ENCODE measurements at places on chromosomes 7 and 10.

GRCh38 chr10:51815723-51816122 is 116.3 kb upstream of the CSTF2T start:
- no peak for DNase-seq

- DNase-seq = no peak
These were observed 176.7 kb downstream of the EMX2 start for GRCh38 chr10:117718986-117719920.

DNA sequence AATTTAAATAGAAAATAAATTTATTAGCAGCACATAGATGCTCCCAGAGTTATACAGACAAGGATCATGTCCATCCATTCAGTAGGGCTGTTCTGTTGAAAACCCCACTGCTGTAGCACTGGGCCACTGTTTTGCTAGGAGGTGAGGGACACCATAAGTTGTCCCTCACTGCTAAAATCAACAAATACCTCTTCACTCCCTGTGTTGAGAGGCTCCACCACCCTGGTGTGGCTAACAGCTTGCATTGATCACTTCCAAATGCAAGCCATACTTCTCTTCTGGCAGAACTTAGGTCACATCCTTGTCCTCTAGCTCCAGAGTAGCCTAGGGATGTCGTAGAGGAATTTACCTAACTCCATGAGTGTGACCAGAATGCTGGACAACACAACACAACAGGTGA is 55.4 kb downstream of the MDFIC start:
- no peak for DNase-seq

DNA sequence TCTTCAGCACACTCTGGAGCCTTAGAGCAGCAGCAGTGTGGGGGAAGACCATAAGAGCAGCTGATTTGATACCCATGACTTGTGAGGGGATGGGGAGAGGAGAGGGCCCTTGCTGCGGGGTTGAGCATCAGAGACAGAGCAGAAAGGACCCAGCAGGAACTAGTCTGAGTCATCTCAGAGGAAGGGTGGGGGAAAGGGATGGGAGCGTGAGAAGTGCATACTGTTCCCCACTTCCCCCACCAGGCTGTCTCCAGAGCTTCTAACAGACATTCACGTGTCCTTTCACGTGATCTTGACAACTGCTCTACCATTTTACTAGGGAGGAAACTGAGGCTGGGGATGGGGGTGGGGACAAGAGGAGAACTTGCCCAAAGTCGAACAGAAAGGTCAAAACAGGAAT is 38.7 kb downstream of the FAM241B start:
- no peak for DNase-seq

DNA sequence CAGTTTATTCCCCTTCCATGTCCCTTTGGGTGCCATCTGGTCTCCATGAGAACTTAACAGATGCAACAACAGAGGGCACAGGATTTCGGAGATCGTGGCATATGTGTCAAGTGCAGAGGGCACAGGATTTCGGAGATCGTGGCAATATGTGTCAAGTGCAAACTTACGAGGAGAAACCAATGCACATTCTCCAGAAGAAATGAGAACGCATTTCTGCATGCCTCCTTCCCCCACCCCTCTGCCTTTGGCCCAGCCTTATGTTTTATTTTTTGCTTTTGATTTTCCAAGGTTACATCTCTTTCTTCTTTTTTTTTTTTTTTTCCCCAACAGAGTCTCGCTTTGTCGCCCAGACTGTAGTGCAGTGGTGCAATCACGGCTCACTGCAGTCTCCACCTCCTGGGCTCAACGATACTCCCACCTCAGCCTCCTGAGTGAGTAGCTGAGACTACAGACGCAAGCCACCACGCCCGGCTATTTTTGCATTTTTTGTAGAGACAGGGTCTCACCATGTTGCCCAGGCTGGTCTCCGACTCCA is 586 bp upstream of the ANKRD26 start:
- no peak for DNase-seq

DNA sequence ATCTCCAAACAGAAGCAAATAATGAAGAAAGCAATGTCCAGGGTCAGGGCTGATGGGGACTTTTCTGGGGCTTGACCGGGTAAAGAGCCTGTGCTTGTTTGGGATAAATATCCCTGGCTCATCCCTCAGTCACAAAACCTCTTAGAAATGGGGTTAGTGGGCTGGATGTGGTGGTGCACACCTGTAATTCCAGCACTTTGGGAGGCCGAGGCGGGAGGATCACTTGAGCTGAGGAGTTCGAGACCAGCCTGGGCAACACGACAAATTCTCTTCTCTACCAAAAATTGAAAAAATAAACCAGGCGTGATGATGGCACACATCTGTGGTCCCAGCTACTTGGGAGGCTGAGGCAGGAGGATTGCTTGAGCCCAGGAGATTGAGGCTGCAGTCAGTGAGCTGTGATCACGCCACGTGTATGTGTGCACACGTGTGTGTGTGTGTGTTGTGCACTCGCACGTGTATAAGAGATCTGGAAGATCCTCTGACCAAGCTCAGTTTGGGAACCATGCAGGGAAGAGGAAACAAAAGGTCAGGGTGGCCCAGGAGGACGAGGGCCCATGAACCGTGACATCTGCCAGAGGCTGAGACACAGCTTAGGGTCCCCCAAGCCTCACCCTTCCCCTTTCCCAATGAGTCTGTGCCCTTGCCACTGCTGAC is 258.6 kb downstream of the TEX36 start:
- no peak for DNase-seq

DNA sequence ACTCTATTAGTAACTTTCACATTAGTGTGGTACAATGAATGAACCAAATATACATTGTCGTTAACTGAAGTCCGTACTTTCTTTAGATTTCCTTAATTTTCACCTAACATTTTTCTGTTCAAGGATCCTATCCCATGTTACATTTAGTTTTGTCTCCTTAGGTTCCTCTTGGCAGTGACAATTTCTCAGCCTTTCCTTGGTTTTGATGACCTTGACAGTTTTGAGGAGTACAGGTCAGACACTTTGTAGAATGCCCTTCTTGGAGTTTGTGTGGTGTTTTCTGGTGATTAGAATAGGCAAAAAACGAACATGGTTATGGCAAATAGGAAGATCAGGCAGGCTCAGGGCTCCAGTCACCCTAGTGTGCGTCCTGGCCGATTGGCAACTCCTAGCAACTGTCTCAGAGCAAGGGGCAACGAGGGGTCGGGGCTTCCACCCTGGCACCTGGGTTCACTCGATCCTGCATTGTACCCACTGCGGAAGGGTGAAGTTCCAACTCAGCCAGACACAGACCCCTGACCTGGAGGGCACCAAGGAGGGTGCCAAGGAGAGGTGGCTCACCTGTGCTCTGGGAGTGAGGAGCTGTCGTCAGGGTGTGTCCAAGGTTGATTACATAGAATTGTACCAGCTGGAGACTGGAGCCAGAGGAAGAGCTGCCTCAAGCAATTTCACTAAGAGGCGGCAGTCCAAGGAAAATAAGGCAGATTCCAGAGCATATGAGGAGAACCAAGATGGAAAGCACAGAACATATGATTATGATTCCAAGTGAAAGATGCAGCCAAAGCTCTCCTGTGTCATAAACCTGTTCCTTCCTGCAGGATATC is 37.5 kb downstream of the PAPSS2 start:
- DNase-seq = no peak

DNA sequence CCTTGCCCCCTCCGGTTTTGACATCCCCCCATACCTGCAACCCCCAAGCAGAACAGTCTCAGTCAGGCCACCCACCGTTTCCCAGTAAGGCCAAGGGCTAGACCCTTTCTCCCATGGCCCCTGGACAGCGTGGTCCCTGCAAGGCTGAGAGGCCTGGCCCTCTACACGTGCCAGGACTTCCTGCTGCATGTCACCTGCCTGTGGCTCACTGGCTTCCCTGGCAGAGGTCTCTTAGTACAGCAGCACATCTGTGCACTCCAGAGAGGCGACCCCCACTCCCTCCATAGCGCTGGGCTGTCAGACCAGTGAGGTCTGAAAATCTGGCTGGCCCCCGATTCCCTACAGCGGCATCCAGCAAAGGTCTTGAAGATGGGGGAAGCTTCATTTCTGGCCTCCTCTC is 26.4 kb upstream of the JAKMIP3 start:
- no peak for DNase-seq

DNA sequence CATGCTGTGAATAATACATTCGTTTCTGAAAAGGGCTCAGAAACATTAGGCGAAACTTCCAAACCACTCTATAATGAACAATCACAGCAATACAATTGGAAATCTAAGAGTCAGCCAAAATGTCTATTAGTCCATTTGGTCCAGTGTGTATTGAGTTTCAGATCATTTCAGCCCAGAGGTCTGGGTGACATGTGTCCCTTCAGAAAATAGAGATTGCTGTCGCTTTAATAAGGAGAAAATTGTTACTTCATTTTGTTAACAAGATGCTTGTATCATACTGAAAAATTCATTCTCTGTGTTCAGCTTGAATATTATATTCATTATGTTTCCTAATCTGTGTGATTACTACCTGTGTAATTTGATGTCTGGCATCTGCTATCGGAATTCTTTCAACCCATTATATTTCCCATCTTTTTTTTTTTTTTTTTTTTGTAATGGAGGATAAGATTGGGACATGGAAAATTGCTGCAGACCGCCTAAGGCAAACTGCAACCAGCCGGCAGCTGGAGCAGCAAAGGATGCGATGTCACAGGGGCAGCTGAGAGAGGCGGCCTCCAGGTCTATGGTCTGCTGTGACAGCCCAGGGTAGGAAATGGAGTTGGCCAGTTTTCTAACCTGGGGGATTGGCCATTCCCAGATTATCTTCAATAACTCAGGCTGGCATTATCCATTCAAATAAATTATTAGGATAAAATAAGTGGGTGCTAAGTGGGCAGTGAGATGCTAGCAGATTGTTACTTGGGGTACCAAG is 170.9 kb upstream of the NPVF start:
- no peak for DNase-seq

DNA sequence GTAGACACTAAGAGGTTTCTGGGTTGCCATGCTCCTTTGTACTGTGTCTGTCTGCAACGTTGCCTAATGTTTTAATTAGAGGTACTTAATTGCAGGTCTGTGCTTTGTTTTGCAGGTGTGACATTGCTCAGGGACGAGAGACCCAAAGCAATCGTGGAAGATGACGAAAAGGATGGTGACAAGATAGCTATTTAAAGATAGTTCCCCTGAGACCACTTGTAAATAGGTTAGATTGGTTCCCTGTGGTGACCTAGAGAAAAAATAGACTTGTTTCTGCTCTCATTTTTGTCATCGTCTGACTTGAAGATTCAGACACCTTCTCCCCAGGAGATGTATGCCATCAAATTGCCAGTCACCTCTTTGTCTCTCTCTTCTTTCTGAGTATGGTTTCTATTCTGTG is 20.1 kb downstream of the PPP1R17 start:
- DNase-seq = no peak

- no peak for DNase-seq
These were observed 29.4 kb downstream of the VKORC1L1 start for GRCh38 chr7:65902306-65902705.

DNA sequence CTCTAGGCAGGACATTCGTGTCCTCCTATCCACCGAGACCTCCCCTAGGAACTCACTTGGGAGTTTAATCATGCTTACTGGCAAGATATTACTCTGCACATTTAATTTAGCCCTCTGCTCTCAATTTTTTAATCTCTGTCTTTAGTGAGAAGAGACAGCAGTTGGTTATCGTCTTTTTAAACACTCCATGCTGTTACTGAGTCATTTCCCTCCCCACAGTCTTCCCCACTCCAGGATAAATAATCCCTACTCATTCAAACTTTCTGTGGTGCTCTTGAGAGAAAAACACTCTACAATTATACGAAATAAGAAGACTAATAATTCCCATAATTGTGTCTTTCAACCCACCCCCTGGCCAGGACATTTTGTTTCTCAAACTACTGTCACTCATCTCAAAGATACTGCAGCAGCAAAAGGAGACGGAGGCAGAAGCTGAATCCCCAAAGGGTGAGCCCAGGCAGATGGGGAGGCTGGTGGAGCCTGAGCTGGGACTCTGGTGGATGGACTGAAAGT is 84.2 kb downstream of the ANK3 start:
- DNase-seq = no peak

DNA sequence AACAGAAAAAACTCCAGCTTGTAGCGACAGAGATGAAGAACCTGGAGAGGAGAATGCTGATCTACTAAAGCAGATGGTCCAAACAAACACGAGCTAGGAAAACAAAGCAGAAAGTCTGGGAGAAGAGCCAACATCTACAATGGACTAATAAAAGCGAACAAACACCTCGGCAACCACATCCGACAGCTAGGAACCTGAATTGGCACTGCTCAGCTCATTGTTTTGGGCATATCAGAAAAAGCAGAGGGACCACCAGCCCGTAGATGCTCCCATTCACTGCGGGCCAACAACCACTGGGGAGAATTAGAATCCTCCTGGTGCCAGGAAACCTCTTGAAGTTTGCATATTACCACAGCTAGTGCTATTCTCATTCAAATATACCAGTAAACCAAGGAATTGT is 204.7 kb downstream of the NXPH1 start:
- DNase-seq = no peak

DNA sequence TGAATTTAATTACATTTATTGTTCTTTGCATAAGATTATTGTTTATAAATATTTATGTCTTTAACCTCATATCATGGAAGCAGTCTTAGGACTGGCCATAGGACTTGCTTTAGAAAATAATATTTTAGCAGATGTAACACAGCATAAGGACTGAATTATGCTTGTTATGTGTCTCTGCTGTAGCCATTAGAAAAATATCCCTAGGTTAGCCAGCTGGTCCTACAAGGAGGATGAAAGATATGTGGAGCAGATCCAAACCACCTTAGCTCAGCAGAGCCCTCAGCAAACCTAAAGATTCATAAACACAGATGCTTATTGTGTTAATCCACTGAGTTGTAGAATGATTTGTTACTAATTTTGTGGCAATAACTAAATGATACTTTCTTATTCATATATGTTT is 166.0 kb upstream of the COL1A2 start:
- no peak for DNase-seq

DNA sequence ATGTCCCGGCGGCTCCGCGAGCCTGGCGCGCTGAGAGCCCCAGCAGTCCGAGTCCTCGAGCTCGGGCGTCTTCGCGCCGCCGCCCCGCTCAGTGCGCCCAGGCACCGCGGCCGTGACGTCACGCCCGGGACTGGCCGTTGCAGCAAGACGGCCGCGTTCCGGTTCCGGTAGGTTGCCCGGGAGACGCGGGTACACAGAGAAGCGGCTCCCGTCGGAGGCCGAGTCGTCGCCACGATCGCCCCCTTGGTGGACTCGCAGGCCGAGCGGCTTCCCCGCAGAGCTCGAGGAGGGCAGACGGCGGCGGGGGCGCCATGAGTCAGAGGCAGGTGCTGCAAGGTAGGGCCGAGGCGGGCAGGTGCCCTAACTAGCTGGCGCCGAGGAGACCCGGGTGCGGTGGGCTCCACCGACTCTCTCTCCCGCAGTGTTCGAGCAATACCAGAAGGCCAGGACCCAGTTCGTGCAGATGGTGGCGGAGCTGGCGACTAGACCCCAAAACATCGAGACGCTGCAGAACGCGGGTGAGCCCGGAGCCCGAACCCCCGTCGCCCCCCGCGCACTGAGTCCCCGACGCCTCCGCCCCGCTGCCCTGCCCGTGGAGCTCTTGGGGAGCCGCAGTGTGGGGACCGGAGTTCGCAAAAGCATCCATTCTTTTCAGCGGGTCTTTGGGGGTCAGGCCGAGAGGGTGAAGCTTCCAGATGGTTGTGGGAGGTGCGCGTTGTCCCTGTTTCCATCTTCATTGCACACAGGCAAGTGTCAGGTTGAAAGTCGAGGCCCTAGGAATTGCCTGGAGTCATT is at the start of gene SPAG6:
Gene SPAG6 (plus strand): TSS at position 196 of the 795 bp plus-strand sequence. CDS start 116 bp downstream, at position 312.
- no peak for DNase-seq

GRCh38 chr7:117068511-117069145 is 115.3 kb downstream of the ST7 start:
- DNase-seq = no peak

- DNase-seq = no peak
These were observed 62.2 kb downstream of the REEP3 start for GRCh38 chr10:63583397-63583796.

Measured in RWPE2 (cell line).